Gastrocnemius medialis (tissue), 4 donors: ENCODE measurements at places on chromosomes 6 and 20. TPM values are rescaled to one million over a fixed set of nuclear protein-coding genes. Genes with fewer than 3 reads are reported as not detected.

DNA sequence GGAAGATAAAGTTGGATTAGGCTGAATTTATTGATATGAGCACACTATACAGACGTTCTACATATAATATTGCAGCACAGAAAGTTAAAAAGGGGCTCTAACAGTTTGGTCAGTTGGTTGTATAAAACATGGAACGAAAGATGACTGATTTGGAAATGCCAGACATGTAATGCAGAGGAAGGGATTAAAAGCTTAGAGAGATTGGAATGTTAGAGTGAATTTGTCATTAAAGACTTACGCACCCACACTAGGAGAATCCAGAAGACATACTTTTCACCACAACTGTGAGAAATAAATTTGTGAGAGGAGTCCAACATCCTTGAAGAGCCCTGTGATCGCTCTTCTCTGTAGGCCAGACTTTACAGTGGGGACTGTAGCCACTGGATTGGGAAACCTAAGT lies 134.7 kb downstream of the GPR63 start:
- no peaks in the 10 kb centered on the region for H3K4me1 ChIP-seq
- no peak for DNase-seq
- no peak overlapping the region for H3K4me3 ChIP-seq
- H3K36me3 ChIP-seq, result no peaks in the 10 kb centered on the region

Gene IP6K3
- 352 TPM for total RNA-seq

GRCh38 chr20:3820901-3821727 lies 767 bp downstream of the AP5S1 start:
- no peaks in the 10 kb centered on the region for H3K36me3 ChIP-seq
- H3K4me3 ChIP-seq, result peak overlapping the region; percentile 64
- peaks cover 19% of the 10 kb centered on the region for H3K4me1 ChIP-seq
- H3K27ac ChIP-seq, result peak overlapping the region; percentile 98

- no peak for DNase-seq
- H3K4me1 ChIP-seq, result no peaks in the 10 kb centered on the region
- no peak overlapping the region for H3K4me3 ChIP-seq
- H3K27ac ChIP-seq, result no peak overlapping the region
- H3K27me3 ChIP-seq, result no peaks in the 10 kb centered on the region
Measured at GRCh38 chr20:40797425-40797824, 108.4 kb upstream of the MAFB start.

DNA sequence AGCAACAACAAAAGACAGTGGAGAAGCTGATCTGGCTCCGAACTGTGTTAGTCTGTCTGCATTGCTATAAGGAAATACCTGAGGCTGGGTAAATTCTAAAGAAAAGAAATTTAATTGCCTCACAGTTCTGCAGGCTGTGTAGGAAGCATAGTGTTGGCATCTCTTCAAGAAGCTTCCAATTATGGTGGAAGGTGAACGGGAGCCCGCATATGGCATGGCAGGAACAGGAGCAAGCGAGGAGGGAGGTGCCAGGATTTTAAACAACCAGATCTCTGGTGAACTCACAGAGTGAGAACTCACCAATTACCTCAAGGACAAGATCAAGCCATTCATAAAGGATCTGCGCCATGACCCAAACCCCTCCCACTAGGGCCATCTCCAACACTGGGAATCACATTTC lies 293.5 kb downstream of the SMOC2 start:
- no peak overlapping the region for H3K4me3 ChIP-seq
- no peak for DNase-seq
- H3K4me1 ChIP-seq, result no peaks in the 10 kb centered on the region
- H3K27me3 ChIP-seq, result no peaks in the 10 kb centered on the region
- H3K36me3 ChIP-seq, result no peaks in the 10 kb centered on the region

DNA sequence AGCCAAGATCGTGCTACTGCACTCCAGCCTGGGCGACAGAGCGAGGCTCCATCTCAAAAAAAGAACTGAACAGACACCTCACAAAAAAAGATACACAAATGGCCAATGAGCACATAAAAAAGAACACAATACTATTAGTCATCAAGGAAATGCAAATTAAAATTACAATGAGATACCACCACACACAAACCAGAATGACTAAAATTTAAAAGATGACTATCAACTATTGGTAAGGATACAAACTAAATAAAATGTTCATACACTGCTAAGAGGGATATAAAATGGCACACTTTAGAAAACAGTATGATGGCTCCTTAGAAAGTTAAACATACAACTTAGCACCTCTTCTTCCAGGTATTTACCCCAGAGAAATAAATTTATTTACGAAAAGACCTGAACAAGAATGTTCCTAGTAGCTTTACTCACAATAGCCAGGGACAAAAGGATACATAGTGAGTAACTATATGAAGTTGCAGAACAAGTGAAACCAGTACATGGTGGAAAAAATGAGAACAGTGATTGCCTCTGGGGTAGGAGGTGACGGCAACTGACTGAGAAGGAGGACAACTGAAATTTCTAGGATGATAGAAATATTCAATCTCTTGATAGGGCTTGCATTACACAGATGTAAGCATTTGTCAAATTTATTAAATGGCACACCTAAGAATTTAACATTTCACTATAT lies 53.2 kb downstream of the FAM8A1 start:
- H3K36me3 ChIP-seq, result no peaks in the 10 kb centered on the region
- H3K4me1 ChIP-seq, result no peaks in the 10 kb centered on the region
- DNase-seq, result no peak
- no peaks in the 10 kb centered on the region for H3K27me3 ChIP-seq

GRCh38 chr6:3597500-3598064 lies 140.7 kb upstream of the SLC22A23 start:
- H3K27me3 ChIP-seq, result peaks cover 6% of the 10 kb centered on the region
- H3K27ac ChIP-seq, result no peak overlapping the region
- no peaks in the 10 kb centered on the region for H3K4me1 ChIP-seq
- no peaks in the 10 kb centered on the region for H3K36me3 ChIP-seq

DNA sequence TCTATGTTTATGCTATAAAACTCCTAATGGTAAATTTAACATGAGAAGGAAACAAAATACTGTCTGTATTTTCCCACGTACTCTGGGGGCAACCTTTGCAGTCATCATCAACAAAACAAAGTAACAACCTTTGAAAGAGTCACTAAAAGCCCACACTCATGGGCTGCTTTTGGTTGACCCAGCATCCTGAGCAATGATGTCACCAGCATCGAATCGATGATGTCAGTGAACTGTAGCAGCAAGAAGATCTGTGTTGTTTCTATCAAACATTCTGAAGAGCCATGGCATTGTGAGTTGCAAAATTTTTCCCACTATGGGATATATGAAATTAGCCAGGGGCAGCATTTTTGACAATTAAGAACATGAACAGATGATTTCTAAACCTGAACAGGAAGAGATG lies 300.1 kb downstream of the HIVEP2 start:
- DNase-seq, result no peak
- H3K4me1 ChIP-seq, result no peaks in the 10 kb centered on the region
- no peak overlapping the region for H3K27ac ChIP-seq
- H3K4me3 ChIP-seq, result no peak overlapping the region
- no peaks in the 10 kb centered on the region for H3K27me3 ChIP-seq
- H3K36me3 ChIP-seq, result no peaks in the 10 kb centered on the region

Gene CAGE1
- total RNA-seq, result not detected

GRCh38 chr20:35166242-35166830 lies 5.5 kb upstream of the PROCR start:
- no peaks in the 10 kb centered on the region for H3K36me3 ChIP-seq
- no peak for DNase-seq
- H3K4me3 ChIP-seq, result no peak overlapping the region
- no peaks in the 10 kb centered on the region for H3K4me1 ChIP-seq

DNA sequence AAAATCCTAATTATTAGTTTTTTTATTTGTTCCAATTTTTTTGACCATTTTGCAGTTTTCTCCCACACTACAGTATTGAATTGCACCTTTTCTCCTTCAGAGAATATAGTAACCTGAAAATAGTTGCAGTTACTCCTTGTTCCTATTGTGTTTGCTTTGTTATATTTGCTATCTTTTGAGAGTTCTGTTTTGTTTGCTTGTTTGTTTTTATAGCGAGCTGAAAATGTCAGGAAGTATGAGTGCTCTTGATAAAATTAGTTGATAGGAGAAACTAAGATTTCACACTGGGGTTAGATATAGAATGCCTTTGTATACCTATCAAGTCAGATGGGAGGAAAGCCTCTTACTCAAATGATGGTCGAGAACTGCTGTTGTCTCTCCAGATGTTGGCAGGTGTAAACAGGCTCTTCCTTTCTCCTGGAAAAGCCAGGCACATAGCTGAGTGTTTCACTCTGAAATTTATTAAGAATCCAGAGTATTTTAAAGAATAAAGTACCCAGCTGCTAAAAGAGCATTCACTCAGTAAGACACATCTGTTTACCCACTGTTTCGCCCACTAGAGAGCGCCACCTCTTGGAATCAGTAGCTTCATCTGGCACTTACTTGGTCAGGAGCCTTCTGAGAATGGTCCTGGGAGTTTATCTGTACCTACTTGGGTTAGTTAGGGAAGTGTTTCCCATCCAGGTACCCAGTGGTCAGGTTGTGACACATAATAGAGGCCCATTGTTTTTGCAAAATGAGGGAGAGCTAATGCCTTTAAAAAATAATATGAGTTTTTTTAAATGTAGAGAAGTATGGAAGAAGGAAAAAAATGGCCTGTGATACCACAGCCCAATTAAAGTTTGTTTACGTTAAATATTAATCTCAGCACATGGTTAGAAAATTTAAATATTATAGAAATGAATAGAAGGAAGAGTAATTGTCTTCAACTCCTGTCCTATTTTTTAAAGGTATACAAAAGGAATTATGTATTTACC lies 11.2 kb downstream of the NT5DC1 start:
- no peak overlapping the region for H3K4me3 ChIP-seq
- H3K27ac ChIP-seq, result no peak overlapping the region
- DNase-seq, result no peak
- H3K4me1 ChIP-seq, result no peaks in the 10 kb centered on the region
